ENCODE measurements at places on chromosomes 2 and 18.

DNA sequence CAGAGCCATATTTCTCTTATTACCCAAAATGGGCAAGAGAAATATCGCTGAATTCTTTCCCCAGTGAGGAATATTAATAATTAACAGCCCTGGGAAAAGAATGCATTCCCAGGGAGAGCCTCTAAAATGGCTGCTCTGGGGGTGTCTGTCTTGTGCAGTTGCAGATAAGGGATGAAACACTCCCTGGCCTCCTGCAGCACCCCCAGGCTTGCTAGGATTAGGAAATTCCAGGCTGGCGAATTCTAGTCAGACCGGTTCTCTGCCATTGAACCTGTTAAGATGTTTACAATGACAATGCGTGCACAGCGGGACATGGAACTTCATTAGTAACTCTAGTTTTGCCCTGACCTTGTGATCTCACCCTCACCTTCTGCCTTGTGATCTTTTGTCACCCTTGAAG, 24.5 kb downstream of the MRPL30 start:
- DNase-seq, result no peak

- peak; percentile 89 for DNase-seq
Measured at GRCh38 chr2:219171231-219171651, 1.4 kb upstream of the SLC23A3 start.

- no peak for DNase-seq
Measured at GRCh38 chr2:43216629-43217028, 9.8 kb downstream of the ZFP36L2 start.

DNA sequence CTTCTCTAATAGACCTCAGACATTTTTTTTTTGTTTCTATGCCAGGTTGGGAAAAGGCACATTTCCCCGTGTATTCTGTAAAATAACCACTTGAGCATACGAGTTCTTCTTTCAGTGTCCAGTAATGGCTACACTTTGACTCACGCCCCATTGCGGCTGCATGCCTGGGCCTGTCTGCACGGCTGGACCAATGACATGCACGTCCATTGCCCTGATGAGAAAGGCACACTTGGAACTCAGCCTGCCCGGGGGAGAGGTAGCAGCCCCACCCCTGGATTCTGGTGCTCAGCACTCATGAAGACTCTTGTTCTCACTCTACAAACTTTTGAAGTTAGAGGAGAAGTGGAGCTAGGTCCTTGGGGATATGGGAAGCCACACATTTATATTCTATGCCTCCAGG, 5.8 kb downstream of the PCARE start:
- DNase-seq, result no peak

- peak; percentile 66 for DNase-seq
Measured at GRCh38 chr2:212548455-212548819, 9.8 kb upstream of the ERBB4 start.

DNA sequence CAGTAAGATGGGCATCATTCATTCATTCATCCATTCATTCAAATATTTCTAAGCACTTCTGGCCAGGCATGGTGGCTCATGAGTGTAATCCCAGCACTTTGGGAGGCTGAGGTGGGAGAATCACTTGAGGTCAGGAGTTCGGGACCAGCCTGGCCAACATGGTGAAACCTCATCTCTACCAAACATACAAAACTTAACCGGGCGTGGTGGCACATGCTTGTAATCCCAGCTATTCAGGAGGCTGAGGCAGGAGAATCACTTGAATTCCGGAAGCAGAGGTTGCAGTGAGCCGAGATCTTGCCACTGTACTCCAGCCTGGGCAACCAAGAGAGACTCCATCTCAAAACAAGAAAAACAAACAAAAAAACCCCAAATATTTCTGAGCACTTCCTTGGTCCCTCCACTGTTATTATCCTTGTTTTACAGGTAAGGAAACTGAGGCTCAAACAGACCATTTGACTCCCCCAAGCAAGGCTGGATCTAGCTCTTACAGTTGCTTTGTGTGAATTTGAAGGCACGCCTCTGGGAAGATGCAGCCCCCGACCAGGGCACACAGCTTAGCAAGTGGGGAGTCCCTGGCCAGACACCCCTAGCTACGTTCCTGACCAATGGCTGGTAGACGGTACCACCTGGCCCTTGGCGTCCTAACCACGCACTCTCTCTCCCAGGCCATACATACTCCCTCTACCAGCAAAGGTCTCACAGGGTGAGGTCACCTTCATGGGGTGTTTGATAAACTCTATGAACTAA, 50.6 kb upstream of the ODC1 start:
- no peak for DNase-seq

GRCh38 chr2:39608686-39609441, 56.9 kb upstream of the TMEM178A start:
- peak; percentile 42 for DNase-seq

DNA sequence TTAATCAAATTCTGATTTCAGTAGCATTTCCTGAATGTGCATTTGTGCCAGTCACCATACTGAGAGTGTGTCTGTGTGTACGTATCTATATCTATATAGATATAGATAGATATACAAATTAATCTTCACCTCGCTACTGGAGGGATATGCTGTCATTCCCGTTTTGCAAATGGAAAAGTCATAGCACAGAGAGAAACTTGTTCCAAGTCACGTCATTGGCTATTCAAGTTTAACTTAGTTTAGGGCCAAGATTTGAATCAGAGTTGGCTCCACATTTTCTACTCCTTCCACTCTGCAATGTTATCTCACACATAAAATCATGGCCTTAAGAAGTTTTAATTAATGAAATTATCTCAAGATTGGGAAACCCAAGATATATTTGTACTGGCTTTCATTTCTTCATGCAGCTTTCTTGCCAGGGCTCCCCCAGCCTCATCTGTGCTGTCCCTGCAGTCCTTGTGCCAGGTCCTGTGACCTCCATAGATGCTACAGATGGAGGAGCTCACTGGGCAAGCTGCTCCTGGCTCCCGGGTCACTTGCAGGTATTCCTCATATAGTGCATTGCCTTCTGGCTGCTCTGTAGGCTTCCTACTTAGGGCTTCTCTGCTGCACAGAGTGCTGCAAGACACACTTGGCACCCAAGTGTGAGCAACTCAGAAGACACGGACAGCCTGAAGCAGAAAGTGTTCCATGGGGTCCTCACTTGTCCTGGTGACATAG, 245.8 kb downstream of the KCNS3 start:
- no peak for DNase-seq

- DNase-seq, result no peak
Measured at GRCh38 chr2:37873229-37873628, 51.9 kb upstream of the RMDN2 start.

DNA sequence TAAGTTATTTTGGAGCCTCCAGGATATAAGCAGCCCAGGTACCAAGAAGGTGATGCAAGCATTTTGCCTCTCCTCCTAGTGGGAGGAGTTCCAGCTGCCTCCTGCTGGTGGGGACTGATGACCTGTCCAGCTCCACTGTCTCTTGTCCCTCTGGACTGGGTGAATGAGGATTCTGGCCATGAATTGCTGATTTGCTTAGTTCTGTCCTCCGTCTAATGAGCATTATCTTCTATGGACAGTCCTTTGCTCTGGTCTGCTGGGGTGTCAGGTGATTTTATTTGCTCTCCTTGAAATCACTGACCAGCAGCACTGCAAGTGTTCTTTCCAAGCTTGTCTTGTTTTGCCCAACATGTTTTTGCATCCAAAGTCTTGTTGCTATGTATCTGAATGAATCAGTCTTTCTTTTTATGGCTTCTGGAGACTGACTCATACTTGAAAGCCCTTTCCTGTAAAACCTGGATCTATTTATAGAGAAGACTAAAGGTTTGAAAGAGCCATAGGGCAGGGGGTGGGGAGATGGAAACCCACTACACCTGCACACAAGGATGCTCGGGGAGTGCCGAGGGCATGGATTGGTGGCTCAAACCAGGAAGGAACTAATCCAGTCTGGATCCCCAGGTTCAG, 40.5 kb upstream of the EFHD1 start:
- peak; percentile 80 for DNase-seq

- DNase-seq, result peak; percentile 79
Measured at GRCh38 chr2:61018318-61018755, 282 bp upstream of the PUS10 start.

- DNase-seq, result no peak
Measured at GRCh38 chr2:127193164-127193966, 26.7 kb downstream of the CYP27C1 start.
